GM03348 (cell line): ENCODE measurements at places on chromosomes 3 and 15.
A peak's percentile ranks its signal among the peaks of the same experiment; 100 is the strongest.

DNA sequence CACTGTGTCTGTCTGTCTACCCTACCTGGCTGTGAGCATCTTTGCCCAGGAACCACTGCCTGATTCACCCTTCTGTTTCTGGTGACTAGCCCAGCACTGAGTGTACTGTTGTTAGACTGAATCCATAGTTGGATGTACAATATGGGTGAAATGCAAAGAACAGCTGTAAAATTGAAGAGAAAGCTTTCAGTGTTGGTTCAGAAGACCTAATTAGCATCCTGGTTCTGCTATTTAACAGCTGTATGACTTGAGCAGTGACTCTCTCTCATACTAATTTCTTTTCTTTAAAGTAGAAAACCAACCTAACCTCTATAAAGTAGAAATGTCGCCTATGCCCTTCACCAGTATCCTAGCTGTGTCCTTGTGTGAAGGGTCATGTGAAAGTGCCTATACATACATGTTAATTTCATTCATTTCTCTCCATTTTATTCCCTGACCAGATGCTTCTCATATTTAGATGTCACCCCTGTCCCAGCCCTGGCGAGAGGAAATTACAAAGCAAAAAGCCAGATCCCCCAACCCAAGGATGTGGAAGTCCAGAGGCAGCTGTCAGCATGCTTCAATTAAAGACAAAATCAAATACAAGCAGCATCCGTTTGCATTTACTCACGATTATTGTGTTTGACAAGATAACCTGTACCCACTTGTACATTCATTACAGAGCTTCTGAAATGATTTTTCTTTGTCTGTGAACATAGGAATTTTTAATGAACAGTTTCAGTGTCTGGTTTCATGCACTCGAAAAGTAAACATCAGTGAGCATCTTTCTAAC, 305.7 kb upstream of the ICE2 start:
- no peak for DNase-seq

DNA sequence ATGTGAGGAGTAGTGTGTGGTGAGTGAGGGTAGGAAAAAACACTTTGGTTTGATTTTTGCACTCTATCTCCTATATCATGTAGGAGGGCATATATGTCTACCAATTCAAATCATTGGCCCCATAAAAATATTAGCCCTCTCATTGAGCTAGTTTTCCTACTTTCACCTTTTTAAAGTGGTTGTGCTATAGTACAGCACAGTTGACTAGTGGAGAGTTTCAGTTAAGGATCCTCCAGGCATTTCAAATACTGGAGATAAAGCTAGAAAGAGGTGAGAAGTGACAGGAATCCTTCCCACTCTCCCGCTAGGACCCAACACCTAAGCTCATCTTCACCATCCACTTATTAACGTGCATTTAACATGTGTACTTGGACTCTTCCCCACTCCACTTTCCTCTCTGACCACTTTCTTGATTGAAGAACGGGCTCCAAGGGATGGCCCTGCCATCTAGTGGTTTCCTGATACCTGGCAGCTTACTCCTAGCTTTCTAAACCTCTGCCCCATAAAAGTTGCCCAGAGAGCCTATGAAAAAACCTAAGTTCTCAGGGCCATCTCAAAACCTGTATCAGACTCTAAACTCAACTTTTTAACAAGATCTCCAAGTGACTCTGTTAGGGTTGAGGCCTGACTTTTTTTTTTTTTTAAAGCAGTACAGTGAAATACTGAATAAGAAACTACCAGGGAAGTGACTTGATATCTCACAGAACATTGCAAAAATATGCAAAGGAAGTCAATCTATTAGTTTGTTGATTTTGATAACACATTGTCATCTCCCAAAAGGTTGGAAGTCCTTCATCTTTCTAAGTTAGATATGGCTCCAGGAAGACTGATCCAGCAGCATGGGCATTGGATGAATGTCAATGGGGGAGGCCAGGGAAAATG, 17.9 kb downstream of the IL12A start:
- peak; percentile 87 for DNase-seq

DNA sequence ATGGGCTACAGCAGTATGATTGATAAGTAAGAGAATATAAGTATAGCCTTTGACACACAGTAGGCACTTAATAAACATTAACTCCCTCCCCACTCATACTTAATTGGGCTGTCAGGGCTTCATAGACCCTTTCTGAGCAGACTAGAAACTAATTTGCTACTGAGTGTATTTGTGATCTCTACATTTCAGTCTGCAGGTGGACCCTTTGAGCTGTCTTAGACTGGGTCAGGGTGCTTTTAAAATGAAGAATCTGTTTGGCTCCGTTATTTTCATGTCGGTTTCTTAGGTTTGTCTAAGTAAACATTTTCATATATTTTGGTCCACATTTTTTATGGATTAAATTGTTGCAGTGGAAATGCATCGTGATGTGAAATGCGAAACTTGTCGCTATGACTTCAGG, 50.3 kb upstream of the SELENOK start:
- no peak for DNase-seq

- DNase-seq: no peak
These were observed 290.8 kb downstream of the NLGN1 start for GRCh38 chr3:173688216-173688842.

- no peak for DNase-seq
These were observed 14.7 kb upstream of the KLF13 start for GRCh38 chr15:31311735-31312619.

DNA sequence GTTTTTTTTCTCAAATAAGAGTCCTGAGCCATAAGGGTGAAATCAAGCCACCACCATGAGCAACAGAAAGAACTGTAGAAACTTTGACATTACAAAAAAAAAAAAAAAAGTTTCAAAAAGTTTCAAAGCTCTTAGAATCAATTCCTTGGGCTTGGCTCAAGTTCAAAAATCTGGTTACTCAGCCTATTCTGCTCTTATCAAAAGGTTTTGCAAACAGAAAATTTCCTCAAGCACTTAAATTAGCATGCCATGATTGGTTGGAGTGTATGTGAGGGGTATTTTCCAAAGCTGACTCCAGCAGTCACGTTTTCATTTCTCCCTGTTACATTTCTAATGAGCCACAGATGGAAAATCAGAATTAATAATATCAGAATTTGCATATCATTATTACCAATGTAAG, 12.1 kb upstream of the PEX5L start:
- DNase-seq: peak; percentile 3

- DNase-seq: peak; percentile 80
These were observed 88.3 kb downstream of the TMEM266 start for GRCh38 chr15:76147906-76148570.

DNA sequence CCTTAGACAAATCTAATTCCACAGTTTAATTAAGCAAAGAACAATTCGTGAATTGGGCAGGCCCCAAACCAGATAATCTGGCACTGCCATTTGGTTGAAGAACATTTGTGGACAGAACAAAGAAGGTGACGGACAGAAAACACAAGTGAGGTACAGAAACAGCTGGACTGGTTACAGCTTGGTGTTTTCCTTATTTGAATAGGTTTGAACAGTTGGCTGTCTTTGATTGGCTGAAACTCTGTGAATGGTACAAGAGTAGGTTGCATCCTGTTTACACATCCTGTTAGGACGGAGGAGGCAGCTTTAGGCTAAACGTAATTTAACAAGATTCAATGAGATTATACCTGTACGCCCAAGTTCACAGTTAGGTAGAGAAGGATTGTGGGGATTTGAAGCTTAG, 114.4 kb downstream of the LPP start:
- DNase-seq: no peak

GRCh38 chr15:50828610-50829206, 63.2 kb upstream of the SPPL2A start:
- DNase-seq: peak; percentile 91

GRCh38 chr3:141648055-141648910, 89.8 kb upstream of the RNF7 start:
- DNase-seq: no peak

- DNase-seq: no peak
These were observed 33.5 kb upstream of the TIMP4 start for GRCh38 chr3:12192173-12192572.

GRCh38 chr3:184727357-184728009, 15.6 kb upstream of the MAGEF1 start:
- DNase-seq: peak; percentile 87
